Right ventricle myocardium superior (tissue), 1 donor: ENCODE measurements at places on chromosomes 4 and X. TPM values are rescaled to one million over a fixed set of nuclear protein-coding genes. Genes with fewer than 3 reads are reported as not detected.

GRCh38 chr4:124484008-124484407 lies 228.5 kb downstream of the ANKRD50 start:
- no peak for DNase-seq

DNA sequence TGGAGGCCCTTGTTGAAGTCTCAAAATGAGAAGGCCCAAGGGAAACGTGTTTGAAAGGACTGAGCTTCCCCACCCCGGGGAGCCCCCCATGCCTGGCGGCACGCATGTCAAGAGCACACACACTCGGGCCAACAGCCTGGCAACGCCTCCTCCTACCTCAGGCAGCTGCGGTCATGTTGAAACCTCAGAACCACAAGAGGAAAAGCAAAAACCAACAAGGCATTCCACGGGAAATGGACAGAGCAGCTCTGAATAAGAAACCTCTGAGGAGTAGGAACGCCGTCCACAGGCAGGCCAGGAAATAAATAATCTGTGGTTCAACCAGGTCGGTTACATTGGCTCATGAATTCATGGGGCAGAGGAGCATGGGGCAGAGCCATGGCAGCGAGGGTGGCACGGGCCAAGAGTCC lies 95.7 kb upstream of the AFAP1 start:
- no peak for DNase-seq

DNA sequence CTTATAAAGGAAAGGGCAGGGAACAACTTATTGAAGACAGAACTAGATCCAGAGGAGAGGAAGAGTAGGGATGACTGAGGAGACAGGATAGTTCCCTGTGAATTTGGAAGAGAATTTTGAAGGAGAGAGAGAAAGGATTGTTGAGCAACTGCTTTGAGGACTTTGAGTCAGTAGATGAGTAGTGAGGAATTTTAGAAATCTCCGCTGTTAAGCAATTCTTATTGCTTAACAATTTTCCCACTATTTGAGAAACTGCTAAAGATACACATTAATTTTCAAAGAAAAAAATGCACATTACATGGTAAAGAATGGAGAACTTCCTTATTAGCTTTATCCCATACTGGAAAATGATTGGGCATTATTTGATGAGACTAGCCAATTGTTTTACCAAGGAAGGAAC lies 116.3 kb upstream of the NRK start:
- DNase-seq: no peak

GRCh38 chr4:112593438-112594133 lies 43.1 kb downstream of the ZGRF1 start:
- DNase-seq: no peak

GRCh38 chrX:41335198-41335957 lies 1.4 kb downstream of the DDX3X start:
- no peak for DNase-seq

- no peak for DNase-seq
These were observed 42.5 kb downstream of the UNC5C start for GRCh38 chr4:95506264-95506663.

DNA sequence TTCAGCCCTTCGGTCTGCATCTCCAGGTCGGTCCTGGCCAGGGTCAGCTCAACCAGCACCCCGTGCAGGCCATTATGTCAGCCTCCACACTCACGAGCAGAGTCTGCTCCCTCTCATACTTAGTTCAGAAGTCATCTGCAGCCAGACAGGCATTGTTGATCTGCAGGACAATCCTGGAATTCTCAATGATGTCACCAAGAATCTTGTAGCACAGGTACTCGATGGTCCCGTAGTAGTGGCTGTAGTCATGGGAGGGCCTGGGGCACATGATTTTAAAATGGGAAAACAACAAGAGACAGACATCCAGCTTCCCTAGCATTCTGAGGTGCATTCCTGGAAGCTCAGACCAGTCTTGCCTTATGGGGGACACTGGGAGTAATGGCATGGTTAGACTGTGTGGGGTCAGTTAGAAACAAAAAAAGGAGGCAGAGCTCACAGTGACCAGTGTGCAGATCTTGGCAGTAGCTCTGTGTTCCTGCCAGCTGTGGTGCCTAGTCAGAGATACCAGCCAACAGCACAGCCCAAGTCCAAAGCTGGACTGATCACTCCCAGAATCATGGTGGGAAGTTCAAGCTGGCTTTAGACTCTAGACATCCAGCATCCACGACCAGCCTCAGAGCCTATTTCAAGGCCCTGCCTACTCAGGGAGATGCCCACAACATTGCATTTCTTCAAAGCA lies 31.9 kb downstream of the LRIT3 start:
- DNase-seq: no peak

- DNase-seq: no peak
These were observed 136.3 kb downstream of the TMEM144 start for GRCh38 chr4:158346576-158346975.

- DNase-seq: no peak
These were observed 62.4 kb upstream of the RXFP1 start for GRCh38 chr4:158459085-158459820.

Gene CENPVL2
- total RNA-seq: not detected

DNA sequence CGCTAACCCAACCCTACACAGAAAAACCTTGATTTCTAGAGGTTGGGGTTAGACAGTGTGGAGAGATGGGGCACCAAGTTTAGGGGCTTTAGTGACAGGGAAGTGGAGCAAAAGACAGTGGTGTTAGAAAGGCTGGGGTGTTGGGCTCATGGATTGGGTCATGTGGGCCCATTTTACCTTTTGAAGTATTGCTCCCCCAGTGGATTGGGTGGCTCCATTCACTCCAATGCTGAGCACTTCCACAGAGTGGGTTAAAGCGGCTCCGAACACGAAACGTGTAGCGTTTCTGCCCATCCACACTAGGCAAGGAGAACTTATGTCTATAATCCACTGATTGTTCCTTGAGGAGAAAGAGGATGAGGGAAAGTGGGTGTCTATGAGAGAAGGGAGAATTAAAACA lies 2.3 kb downstream of the IL2RG start:
- no peak for DNase-seq

DNA sequence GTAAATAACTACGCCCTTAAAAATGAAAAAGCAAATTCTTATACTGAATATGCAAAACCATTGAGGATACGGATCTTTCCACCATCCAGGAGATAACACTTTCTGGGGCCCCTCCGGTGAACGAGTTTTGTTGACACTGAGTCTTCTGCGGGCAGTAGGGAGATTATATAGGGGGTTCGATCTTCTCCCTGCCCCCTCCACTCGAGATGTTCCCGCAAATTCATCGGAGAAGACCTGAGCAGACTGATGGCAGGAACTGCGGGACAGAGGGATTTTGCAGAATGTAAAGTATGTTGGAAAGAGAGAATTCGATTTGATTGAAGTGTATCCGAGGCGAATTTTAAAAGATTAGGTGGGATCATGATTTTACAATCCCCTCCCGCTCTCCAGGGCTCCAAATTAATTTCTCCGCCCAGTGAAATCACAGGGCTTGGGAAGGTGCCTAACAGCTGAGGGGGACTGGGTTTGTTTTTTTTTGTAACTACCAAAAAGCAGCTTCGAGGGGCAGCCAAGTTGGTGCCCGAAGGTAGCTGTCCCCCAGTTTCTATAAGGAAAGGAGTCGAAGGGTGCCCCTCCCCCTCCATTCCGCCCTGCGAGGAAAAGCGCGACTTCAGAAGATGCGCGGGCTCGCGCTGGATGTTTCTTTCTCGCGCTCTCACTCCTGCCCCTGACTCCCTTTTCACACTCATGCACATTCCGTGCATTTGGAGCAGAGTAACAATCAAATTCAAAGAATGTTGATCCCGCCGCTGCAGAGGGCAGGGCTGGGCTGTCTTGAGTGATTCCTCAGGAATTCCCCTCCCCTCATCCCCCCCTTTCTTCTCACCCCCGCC lies 1.2 kb downstream of the TMEM255A start:
- DNase-seq: no peak

Gene ZNF630
- total RNA-seq: 2.9 TPM

Gene SLC10A4
- not detected for total RNA-seq

DNA sequence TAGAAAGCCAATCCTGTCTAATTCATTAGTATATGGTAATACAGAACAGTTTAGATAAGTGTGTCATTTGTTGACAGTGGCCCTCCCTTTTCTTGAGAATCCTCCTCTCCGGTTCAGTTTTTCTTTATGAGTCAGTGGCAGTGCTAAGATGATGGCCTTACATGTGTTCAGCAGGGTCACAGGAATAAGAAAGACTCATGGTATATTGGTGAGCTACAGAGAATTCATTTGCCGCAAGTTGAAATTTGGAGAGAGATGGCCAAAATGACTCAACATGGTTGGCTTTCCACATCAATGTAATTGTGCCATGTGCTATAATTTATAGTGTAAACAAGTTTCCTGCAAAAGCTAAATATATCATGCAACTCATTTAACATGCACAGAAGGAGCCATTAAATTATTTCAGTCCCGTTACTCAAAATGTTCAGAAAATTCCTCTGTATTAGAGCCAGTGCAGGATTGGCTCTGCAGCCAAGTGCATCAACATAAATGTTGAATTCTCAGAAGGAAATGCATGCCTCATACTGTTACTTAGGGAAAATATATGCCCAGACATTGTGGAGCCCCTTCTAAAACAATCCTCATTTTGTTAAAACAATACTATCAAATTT lies 374.3 kb downstream of the AFF2 start:
- DNase-seq: no peak

DNA sequence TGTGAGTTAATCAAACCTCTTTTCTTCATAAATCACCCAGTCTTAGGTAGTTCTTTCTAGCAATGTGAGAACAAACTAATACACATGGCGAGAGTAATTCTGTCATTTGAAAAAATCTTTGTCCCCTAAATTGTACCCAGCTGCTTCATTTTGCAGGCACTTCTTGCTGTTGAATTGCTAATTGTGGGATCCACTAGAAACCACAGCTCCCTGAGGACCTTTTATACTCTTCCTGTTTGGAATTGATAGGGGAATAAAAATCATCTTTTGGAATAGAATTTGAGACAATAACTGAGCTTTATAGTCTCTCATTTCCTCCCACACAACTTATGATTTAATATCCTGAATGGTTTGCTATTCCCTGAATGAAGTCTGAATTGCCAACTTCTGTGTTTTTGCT lies 170.2 kb downstream of the PACRGL start:
- DNase-seq: no peak

Gene MBNL3
- 31.1 TPM for total RNA-seq

GRCh38 chrX:7711167-7711566 lies 131.8 kb upstream of the VCX start:
- DNase-seq: no peak

DNA sequence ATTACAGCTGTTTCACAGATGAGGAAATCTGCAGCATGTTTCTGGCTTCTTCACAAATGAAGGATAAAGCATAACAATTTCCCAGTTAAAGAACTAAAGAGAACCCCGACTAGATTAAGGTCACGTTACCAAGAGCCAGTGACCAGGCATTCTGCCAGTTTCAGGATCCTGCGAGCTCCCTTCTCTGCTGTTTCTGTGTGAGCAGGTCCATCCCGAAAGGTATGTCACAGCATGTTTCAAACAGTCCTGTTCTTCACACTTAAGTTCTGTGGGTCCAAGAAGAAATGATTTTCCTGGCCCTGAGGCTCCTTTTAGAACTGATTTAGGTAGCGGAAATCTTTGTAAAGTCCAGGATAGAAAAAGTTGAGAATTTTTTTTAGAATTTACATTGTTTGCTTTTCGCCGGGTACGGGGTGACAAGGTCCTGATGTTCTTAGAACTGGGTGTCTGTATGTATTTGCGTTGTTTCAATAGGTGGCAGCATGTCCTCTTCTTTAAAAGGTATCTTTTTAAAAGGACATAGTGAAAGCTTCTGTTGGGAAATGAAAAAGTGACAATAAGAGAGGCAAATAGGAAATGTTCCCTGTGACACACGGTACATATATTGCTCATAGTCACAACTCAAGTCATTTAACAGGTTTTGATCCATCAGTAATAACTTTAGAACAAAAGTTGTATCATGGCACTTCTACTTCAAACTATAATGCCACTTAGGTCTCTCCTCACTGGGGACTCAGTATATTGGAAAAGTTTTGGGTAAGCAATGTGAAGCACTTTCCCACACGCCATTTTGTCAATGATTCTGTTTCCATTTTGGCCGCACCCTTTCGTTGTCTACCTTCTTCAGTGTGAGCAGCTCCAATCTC lies 18.4 kb downstream of the IL21 start:
- DNase-seq: no peak

DNA sequence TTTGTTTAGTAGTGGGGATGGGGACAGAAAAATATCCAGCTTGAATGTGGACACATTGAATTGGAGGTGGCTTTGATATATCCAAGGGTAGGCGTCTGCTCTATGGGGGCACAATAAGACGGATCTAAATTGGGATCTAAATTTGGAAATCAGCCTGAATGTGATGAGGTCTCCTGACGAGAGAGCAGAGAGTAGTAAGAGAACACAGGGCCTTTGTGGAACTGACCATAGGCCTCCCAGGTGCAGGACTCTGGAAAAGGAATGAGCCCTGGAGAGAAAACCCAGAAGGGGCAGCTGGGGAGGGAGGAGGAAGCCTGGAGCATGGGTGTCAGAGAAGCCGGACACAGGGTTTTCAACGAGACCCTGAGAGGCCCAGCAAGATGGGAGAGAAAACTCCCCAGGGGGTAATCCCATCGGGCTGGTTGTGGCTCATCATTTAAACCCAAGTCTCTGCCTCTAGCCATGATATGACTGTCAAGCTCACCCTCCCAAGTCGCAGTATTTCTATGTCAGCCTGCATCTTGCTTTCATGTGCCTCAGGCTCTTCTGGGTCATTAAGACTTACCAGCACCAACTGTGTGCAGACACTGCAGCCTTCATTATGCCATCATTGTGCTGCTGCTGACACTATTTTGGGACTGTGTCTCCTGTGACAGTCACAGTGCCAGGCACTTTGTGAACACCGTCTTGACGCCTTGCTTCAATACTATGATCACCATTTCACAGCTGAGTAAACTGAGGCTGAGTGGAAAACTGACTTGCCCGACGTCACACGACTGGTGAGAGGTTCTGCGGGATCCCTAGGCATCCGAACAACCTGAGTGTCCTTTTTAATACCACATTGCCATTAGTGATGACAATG lies 57.1 kb downstream of the ANAPC4 start:
- no peak for DNase-seq
